ENCODE measurements at places on chromosomes 5 and 9.
A peak's percentile ranks its signal among the peaks of the same experiment; 100 is the strongest.

DNA sequence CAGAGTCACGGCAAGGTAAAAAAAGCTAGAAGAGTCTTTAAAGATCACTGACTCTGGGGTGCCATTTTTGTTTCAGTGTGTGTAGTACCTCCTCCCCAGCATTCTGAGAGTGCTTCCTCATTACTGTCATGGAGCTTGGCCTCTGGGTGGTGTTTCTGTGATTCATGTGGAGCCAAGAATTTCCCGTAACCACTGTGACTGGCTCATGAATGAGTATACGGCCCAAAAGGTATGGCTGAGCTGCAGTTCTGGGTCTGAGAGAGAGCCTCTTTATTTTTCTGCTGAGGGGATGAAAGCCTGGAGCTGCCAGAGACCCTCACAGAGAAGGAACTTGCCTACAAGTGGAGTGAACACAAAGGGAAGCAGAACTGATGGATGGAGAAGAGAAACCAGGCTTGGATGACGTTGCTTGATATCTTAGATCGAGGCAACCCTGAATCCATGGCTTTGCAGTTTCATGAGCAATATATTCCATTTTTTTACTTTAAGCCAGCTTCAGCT, 85.6 kb downstream of the PTTG1 start:
- DNase-seq, result no peak

- DNase-seq, result no peak
These were observed 27.9 kb downstream of the USP20 start for GRCh38 chr9:129863059-129863690.

GRCh38 chr5:51487952-51488351, 104.7 kb downstream of the ISL1 start:
- DNase-seq, result no peak

GRCh38 chr9:126503333-126504085, 110.2 kb upstream of the LMX1B start:
- DNase-seq, result peak; percentile 20

- no peak for DNase-seq
These were observed 2001.3 kb upstream of the NUDT12 start for GRCh38 chr5:105563842-105564241.

DNA sequence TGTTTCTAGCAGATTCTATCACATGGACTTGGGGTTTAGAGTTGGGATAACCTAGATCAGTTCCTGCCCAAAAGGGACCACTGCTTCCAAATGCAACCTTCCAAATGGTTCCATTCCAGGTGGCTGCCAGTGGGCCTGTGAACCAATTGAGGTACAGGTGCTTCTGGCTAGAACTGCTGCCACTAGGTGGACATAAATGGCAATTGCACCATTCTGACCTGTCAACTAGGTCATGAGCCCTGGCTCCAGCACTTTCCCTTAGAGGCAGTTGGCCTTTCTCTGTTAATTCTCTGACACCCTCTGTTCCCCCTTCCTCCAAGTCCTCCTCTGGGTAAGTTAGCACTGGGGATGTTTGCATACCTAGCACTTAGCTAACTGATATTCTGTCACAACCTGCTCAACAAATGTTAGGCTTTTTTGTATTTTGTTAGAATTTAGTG, 16.6 kb upstream of the HEMGN start:
- no peak for DNase-seq

DNA sequence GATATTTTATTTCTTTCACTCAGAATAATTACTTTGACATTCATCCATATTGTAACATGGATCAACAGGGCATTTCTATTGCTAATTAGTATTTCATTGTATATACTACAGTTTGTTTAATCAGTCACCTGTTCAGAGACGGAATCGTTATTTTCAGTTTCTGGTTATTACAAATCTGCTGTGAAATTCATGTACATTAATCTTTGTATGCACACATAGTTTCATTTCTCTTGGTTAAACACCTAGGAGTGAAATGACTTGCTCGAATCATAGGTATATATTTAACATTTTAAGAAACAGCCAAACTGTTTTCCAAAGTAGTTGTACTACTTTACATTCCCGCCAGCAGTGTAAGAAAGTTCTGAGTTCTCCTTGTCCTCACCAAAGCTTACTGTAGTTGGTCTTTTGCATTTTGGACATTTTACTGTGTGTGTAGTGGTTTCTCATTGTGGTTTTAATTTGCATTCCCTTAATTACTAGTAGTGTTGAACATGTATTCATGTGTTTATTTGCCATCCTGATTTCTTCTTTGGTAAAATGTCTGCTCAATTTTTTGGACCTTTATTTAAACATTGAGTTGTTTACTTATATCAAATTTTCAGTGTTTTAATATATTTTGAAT, 198.2 kb downstream of the SAXO1 start:
- DNase-seq, result no peak

DNA sequence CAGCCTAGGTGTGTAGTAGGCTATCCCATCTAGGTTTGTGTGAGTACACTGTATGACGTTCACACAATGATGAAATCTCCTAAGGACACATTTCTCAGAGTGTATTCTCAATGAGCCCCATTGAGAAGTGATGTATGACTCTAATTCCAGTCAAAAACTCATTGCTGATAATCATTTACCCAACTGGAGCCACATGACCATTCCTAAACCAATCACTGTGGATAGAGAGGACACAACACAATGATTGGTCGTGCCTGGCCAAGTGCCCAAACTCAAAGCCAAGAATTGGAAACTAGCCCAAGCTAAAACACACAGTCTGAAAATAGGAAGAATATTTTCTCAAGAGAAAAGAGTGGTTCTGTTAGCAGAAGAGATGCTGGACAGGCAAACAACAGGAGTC, 191.2 kb downstream of the ZNF462 start:
- DNase-seq, result no peak

- no peak for DNase-seq
These were observed 132.7 kb upstream of the APC start for GRCh38 chr5:112604732-112605630.

- DNase-seq, result no peak
These were observed 1.8 kb downstream of the CTXN3 start for GRCh38 chr5:127650649-127651048.

GRCh38 chr5:42026446-42026845, 101.4 kb downstream of the FBXO4 start:
- DNase-seq, result no peak

DNA sequence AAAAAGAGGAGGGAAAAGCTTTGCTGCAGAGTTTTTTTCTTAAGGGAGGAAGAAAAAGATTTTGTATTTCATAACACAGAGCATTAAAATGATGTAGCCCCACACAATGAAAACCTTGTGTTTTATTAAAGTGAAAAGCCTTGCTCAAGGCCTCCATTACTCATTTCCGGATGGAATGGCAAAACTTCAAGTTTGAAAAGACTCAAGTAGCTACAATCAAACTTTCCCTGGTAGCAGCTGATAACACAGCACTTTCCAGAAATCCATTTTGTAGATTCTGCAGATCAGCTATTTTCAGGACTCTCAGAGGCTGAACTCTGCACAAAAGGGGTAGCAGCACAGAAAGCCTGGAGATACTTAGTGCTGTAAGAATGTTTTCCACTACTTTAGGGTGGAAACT, 374.8 kb downstream of the NFIB start:
- DNase-seq, result no peak

GRCh38 chr5:44568519-44568918, 179.3 kb upstream of the FGF10 start:
- DNase-seq, result no peak

DNA sequence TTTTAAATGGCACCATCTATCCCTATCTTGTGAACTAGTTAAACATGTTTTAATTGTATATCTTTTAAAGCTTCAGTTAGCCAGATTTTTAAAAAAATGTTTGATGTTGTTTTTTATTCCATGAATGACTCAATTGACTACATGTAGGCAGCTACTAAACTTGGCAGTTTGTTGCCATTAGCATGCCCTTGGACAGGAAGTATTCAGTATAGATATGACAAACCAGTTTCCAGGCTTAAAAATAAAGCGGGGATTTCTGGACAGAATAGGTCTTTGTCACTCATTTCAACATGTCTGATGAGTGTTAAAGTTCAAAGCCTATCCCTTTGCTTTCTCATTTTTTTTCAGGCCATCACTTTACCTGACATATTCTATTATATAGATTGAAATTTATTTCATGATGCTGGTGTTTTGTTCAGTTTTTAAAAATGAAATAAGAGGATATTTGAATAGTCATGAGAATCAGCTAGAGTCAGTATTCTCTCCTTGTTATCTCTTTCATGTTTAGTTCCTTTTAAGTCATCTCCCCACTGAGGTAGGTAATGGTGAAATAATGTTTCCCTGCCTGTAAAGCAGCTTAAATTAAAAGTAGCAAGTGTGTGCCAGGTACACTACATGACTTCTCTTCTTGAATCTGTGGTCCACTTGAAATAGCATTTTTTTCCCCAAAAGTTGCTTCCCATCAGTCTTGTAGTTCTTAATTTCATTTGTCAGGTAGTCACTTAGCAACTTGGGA, 11.9 kb downstream of the TNFAIP8 start:
- no peak for DNase-seq

- no peak for DNase-seq
These were observed 13.2 kb upstream of the CCL21 start for GRCh38 chr9:34723141-34723540.

DNA sequence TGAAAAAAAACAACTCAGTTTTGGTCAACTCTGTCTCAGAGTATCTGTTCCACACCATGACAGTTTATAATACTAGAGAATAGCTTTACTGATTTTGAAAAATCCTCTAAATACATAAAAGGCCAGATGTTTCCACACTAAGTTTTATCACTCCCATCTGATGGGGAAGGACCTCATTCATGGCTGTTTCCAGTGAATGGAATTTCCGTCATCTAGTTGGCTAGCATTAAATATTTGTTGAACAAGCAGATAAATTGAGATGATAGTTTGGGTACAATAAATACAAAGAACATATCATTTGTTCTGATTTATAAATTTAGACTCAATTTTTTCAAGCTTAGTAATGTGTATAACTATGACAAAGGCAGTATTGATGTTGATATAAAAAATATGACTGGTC, 408.5 kb downstream of the PTPRD start:
- no peak for DNase-seq

DNA sequence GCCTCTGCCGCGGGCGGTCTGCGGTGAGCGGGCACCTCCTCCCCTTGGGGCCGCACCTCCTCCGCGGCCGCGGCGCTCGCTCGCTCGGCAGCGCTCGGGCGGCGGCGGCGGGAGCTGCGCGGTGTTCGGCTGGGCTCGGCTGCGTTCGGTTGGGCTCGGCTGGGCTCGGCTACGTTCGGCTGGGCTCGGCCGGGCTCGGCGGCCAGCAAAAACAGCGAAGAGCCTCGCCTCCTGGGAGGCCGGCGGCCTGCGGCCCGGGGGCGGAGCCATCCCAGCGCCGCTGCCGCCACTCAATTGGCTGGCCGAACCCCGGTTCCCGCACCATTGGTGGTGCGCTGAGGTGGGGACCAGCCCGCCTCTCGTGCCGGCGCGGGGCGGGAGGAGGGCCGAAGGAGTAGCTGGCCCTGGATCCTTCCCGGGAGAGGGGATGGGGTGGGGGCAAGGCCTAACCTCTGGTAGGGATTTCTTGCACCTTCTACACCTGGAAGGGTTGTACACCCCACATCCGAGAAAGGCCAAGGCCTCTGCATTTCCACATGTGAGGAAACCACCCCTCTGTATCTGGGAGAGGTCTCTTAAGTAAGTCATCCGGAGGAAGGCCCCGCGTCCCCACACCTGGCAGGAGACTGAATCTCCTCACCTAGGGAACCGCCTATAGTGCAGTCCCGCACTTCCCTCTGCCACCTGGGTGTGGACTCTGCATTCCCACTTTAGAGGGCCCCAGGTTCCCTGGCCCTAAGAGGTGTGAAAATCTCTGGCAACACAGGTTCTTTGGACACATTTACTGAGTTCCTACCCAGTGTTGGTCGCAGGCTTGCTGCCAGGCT, at the start of gene ENHO:
TSS of gene ENHO (minus strand) at position 20 of the 827 bp plus-strand sequence. CDS start 1,295 bp downstream, outside the sequence.
- DNase-seq, result peak; percentile 99

- DNase-seq, result no peak
These were observed 1.9 kb downstream of the FNBP1 start for GRCh38 chr9:130040984-130041647.

- no peak for DNase-seq
These were observed 2.9 kb upstream of the C7 start for GRCh38 chr5:40906351-40906751.

DNA sequence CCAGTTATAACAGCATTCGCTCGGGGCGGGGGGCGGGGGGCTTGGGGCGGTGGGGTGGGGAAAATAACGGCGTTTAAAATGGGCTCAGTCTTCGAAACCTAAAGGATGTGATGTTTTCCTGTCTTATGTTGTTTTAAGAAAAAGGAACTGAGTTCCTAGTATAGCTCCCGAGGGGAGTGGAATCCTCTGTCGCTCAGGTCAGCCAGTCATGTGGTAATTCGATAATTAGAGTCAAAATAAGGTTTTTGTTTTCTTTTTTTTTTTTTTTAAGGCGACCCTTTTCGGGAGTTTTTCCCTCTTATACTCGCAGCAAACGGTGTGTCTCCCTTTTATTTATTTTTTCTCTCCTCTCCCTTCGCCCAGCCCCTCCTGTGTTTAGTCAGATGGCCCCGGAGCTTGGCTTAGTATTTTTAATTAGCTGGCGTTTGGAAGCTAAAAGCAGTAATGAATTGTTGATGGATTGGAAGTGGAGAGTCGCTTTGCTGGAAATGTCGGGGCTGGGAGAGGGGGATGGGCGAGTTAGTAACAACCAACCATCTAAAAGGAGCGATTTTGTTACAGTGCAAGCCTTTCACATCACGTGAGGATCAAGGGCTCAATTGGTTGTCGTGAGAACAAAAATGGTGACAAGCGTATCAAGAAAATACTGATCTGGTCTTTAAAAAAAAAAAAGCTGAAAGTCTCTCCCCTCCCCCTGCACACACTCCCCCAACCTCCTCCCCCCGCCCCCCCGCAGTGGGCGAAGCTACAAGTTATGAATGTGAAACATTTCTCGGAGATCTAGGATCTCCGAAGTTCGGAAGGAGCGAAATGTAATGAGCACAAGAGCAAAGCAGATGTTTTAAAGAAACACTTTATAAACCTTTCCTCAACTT, 714 bp upstream of the ZNF608 start:
- DNase-seq, result peak; percentile 45

DNA sequence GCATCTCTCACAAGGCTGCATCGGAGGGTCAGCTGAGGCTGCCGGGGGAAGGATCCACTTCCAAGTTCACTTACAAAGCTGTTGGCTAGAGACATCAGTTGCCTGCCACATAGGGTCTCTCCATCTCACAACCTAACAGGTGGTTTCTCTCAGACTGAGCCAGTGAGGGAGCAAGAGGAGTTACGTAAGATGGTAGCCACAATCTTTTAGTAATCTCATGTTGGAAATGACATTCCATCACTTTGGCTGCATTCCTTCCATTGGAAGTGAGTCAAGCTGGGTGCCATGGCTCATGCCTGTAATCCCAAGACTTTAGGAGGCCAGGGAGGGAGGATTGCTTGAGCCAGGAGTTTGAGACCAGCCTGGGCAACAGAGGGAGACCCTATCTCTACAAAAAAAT, 7.4 kb upstream of the GRK6 start:
- no peak for DNase-seq

GRCh38 chr5:91875196-91875779, 492.2 kb upstream of the ARRDC3 start:
- no peak for DNase-seq

DNA sequence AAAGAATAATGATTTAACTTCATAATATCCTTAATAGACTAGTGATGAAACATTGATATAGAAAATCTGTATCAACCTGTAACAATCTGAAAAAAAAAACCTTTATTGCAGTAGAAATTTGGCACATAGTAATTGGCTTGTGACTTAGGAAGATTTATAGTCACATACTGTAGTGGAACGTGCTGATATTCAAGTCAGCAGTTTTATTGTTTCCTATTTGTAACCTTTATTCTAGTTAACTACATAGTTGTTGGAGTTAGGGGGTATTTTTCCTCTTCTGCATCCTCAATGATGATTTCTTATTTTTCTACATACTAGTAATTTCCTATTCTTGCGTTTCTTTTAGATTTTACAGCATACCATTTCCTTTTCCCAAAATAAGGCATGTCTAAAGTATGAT, 14.5 kb upstream of the LRRC70 start:
- DNase-seq, result no peak

GRCh38 chr5:59548807-59549357, 344.6 kb downstream of the PDE4D start:
- no peak for DNase-seq

All from mesothelial cell of epicardium (in vitro differentiated cells).